NCI-H1048 (cell line): ENCODE measurements at places on chromosomes 16 and 17.

DNA sequence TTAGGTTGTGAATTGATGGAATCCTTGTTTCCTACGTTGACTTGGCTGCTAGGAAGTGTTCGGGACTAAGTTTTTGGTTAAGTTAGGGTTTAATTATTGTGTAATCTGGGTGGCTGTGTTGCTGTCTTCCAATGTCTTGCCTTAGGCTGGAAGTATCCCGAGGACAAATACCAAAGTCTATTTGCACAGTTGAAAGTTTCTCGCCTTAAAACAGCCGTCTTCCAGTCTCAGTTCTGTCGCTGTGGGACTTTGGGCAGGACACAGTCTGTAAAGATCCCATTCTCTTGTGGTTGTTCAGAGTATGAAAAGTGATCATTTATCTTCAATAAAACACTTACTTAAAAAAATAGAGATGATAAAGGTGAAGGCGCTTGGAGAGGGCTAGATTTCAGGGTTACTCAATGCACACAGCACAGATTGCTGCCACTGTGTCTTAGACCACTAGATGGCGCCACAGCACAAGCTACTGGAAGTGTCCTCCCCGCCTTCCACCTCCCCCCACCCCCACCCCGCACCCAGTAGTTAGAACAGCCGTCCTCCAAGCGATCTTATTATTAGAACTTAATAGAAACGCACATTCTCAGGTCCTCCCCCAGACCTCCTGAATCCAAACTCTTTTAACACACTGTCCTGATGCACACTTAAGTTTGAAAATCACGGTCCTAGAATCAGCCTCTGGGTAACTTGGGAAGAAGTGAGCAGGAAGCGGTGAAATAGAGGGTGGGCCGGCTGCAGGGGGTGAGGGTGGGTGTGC, 45.8 kb downstream of the AKAP1 start:
- DNase-seq = no peak

GRCh38 chr16:56366945-56367344, 58.4 kb downstream of the AMFR start:
- DNase-seq = no peak

GRCh38 chr16:85995541-85996423, 96.8 kb downstream of the IRF8 start:
- no peak for DNase-seq

GRCh38 chr16:84768061-84768807, 51.6 kb upstream of the CRISPLD2 start:
- DNase-seq = no peak

- no peak for DNase-seq
Measured at GRCh38 chr17:13200671-13201070, 182.8 kb upstream of the ELAC2 start.

GRCh38 chr16:4769306-4769638, 2.3 kb upstream of the ZNF500 start:
- DNase-seq = no peak

GRCh38 chr17:21512307-21513011, 136.3 kb downstream of the KCNJ12 start:
- DNase-seq = no peak

GRCh38 chr17:75405365-75406221, at the start of gene GRB2:
Gene GRB2 (minus strand): TSS chr17:75405678. CDS start chr17:75393628, 12,050 bp downstream.
- peak; percentile 93 for DNase-seq
